CD4-positive, alpha-beta memory T cell (primary cell): ENCODE measurements at places on chromosomes 7 and 10. TPM values are rescaled to one million over a fixed set of nuclear protein-coding genes. Genes with fewer than 3 reads are reported as not detected.

Gene PPP1R3A
- not detected for total RNA-seq

Gene HMX2
- not detected for total RNA-seq

DNA sequence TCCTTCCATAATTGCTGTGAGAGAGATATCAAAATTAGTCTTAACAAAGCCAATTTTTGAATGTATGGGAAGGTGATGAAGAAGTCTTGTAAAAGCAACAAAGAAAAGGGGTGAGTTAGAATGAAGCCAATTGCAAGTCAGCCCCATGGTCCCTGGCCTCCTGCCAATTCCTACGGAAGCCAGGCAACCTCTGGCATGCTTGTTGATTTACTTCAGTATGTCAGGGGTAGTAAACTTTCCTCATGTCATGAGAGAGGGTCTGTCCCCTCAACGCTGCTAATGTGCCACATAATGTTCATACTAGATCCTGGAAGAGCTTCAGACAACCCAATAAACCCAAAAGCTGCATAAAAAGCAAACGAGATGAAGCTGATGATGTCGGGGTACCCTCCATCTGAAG, 159.1 kb upstream of the YAE1 start:
- no peak for DNase-seq
- H3K4me3 ChIP-seq, result no peak overlapping the region
- no peak overlapping the region for H3K27ac ChIP-seq
- no peaks in the 10 kb centered on the region for H3K27me3 ChIP-seq
- H3K4me1 ChIP-seq, result no peaks in the 10 kb centered on the region

DNA sequence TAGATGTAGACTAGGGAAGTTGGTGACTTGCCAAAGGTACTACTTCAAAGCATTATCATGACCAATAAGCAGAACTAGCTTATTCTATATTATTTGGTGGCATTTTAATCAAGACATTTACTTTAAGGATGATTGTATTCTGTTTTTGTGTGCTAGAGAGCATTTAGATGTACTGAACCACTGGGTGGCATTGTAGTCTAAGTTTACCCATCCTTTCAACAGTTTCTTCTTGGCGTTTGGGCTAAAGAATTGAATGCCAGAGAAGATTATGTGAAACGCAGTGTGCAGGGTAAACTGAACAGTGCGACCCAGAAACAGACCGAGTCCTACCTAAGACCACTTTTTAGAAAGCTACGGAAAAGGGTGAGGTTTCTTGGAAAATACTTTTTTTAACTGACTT, 26.8 kb downstream of the PRPF18 start:
- H3K4me3 ChIP-seq, result no peak overlapping the region
- no peaks in the 10 kb centered on the region for H3K4me1 ChIP-seq
- no peak for DNase-seq
- H3K27me3 ChIP-seq, result no peaks in the 10 kb centered on the region

DNA sequence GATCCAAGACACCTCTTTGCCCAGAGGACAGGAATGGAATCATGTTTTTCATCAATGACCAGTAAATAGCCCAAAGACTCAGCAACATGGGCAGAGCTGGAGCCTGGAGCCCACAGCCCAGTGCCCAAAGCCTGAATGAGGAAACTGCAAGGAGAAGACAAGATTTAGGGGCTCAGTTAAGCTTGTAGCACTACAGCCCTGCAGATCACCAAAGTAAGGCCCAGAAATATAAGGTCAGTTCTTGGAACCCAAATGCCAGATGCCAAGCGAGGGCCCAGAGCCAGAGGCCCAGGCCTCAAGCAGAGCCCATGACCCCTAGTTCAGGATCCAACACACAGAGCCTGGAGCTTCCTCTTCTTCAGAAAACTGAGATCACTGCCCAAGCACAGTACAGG, 32.4 kb downstream of the MBL2 start:
- no peaks in the 10 kb centered on the region for H3K27me3 ChIP-seq
- no peaks in the 10 kb centered on the region for H3K4me1 ChIP-seq
- no peak overlapping the region for H3K4me3 ChIP-seq
- H3K36me3 ChIP-seq, result no peaks in the 10 kb centered on the region

Gene ATAD1
- total RNA-seq, result 52.0 TPM

Gene HOXA7
- total RNA-seq, result not detected

DNA sequence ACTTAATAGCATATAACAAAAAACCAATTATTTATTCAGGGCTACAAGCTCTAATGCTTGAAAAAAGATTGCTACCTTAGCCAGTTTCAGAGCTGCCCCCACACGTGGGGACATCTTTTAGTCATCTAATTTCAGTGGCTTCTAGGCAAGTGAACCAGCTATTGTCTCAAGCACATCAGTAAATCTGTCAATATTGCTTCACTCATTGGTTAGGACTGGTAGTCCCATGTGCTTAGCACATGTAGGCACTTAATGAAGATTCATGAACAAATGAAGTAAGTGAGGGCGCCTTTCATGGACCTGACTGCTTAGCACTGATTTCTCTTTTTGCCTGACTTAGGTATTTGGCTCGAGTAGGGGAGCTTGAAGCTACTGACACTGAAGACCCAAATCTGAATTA, 19.6 kb downstream of the ENTPD7 start:
- H3K27ac ChIP-seq, result no peak overlapping the region
- no peaks in the 10 kb centered on the region for H3K36me3 ChIP-seq
- H3K4me1 ChIP-seq, result no peaks in the 10 kb centered on the region
- DNase-seq, result no peak

Gene DNAJC12
- total RNA-seq, result not detected

DNA sequence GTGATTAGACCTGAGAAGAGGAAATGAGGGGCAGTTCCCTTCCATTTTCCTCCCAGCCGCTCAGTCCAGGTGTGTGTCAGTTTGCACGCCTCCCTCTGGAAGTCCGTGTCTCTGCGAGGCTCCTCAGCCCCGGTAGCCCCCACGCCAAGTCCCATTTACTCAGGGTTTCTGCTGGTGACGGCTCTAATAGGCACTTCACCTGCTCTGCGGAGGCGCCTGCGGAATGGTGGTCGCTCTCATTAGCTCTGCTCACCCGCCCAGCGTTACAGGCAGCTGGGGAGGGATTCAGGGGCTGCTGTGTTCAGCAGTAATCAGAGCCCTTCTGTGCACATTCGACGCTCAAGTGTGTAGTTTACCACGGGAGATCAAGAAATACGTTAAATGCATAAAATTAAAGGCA, 179.9 kb downstream of the MGMT start:
- no peaks in the 10 kb centered on the region for H3K36me3 ChIP-seq
- H3K4me1 ChIP-seq, result no peaks in the 10 kb centered on the region
- DNase-seq, result no peak
- no peak overlapping the region for H3K4me3 ChIP-seq
- H3K27me3 ChIP-seq, result no peaks in the 10 kb centered on the region

DNA sequence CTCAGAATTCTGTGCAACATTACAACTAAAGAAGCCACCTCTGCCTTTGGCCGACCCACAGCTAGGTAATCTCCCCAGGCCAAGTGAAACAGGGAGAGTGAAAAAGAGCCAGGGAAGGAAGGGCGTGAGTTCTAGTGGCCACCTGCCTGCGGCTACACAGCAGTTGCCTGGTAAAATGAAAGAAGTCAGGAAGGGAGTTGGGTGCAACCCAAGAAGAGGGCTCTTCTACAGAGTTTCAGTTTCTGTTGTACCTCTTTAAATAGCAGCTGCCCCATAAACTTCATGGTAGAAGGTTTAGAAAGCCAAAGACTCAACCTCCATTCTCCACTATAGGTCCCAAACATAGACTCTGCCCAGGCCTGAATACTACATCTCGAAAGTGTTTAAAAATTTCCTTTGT, 76.2 kb upstream of the TMEM168 start:
- no peak for DNase-seq
- H3K27me3 ChIP-seq, result no peaks in the 10 kb centered on the region
- H3K4me3 ChIP-seq, result no peak overlapping the region

Gene RAMP3
- total RNA-seq, result not detected

Gene CLDN12
- total RNA-seq, result 6.1 TPM

Gene C10orf62
- not detected for total RNA-seq

DNA sequence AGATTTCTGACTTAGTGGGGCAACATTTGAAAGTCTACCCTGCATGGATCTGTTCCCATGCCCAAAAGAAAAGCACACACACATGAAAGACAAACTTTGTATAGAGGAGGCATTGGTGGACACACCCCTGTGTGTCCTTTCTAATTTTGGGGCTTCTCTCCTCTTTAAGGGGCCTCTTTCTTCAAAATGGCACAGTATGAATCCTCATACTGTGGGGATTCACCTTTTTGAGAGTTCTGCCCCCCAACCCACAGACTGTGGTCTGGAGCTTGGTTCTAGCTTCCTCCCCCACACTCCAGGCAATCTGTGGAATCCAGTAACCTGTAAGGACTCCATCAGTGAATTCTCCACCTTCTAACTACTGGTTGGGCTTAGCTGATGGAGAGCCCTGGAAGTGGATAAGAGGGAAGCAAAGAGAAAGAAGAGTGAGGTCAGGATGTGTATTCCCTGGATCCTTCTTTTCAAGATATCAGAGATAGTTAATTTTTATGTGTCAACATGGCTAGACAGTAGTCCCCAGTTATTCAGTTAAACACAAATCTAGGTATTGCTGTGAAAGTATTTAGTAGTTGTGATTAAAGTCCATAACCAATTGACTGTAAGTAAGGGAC, 32.4 kb upstream of the CDK6 start:
- DNase-seq, result no peak
- H3K36me3 ChIP-seq, result no peaks in the 10 kb centered on the region
- H3K27me3 ChIP-seq, result no peaks in the 10 kb centered on the region
- H3K27ac ChIP-seq, result no peak overlapping the region
- H3K4me3 ChIP-seq, result no peak overlapping the region

DNA sequence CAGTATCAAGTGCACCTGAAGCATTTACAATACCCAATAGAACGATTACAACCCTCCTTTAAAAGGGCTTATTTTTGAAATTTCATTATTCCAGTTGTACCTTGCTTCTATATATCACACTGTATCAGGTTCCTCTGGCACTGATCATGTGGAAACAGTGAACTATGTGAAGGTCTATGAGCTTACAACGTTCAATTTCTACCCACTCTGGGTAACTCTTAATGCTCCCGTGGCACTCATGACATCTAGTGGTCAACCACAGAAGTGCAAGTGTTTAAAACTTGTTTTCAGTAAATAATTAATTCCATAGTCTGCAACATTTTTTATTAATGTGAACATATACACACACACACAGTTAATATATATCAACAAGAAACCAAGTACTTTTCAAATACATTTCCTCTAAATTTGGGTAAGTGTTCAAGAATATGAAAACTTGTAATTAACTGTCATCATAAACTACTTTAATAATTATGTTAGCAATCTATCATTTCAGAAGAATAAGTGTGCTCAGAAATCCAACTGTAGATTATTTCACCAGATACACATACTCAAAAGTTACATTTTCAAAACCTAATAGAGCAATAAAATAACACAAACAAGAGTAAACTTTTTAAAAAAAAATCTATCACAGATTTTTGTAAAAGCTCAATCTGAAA, 61.0 kb downstream of the MPP7 start:
- H3K27ac ChIP-seq, result no peak overlapping the region
- H3K4me1 ChIP-seq, result peaks cover 14% of the 10 kb centered on the region
- no peaks in the 10 kb centered on the region for H3K27me3 ChIP-seq
- H3K4me3 ChIP-seq, result no peak overlapping the region

Gene ZNF138
- 14.3 TPM for total RNA-seq

DNA sequence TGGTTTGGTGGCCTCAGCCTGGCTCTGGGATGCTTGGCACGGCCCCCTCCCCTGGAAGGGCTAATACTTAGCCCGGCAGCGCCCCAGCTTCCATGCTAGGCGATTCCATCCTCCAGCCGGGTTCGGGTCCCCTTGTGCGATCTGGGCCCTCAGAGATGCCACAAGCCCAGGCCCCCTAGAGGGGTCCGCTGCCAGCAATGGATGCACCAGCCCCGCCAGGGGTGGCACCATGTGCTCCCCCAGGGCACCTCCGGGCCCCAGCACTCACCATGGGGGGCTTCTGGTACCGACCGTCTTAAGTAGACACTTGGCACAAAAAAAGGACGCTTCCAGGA, 125.7 kb upstream of the KCTD7 start:
- peaks cover 6% of the 10 kb centered on the region for H3K4me1 ChIP-seq
- H3K27ac ChIP-seq, result no peak overlapping the region
- no peaks in the 10 kb centered on the region for H3K36me3 ChIP-seq
- H3K4me3 ChIP-seq, result no peak overlapping the region
- no peak for DNase-seq

DNA sequence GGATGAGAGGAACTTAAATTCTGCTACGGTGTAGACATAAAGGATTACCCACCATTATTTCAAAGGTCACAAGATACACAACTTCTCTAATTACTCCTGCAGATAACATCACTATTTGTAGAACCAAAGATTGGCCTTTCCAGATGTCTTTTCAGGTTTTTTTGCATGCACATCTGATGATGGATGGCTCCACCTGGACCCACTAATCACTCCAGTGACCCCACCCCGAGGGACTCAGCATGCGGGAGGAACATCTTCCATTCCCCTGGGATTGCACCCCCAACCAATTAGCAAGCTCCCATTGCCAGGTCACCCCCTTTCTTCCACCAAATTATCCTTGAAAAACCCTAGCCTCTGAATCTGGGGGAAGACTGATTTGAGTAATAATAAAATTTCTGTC, 608.9 kb downstream of the CNTNAP2 start:
- no peaks in the 10 kb centered on the region for H3K4me1 ChIP-seq
- H3K4me3 ChIP-seq, result no peak overlapping the region
- no peak overlapping the region for H3K27ac ChIP-seq
- H3K27me3 ChIP-seq, result no peaks in the 10 kb centered on the region

- H3K27ac ChIP-seq, result no peak overlapping the region
- no peak for DNase-seq
- no peak overlapping the region for H3K4me3 ChIP-seq
- no peaks in the 10 kb centered on the region for H3K36me3 ChIP-seq
These were observed 32.6 kb downstream of the PWWP2B start for GRCh38 chr10:132429281-132430230.

DNA sequence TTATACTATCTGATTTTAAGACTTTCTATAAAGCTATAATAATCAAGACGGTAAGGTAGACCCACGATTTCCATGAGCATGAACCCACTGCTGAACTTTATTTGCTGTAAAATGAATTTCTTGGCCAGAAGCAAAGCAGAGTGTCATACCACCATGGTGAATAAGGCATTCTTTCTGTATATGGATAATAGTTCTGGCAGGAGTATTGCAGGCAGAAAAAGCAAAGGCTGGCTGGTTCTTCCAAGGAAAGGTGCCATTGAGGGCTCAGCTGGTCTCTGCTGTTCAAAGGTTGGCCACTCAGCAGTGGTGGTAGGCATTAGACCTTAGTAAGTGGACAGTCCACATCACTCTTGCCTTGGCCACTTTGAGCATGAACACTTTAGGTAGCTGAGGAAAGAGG, 104.1 kb upstream of the KCNMA1 start:
- H3K36me3 ChIP-seq, result no peaks in the 10 kb centered on the region
- H3K27me3 ChIP-seq, result no peaks in the 10 kb centered on the region
- H3K4me1 ChIP-seq, result no peaks in the 10 kb centered on the region
- no peak overlapping the region for H3K27ac ChIP-seq
- no peak overlapping the region for H3K4me3 ChIP-seq

DNA sequence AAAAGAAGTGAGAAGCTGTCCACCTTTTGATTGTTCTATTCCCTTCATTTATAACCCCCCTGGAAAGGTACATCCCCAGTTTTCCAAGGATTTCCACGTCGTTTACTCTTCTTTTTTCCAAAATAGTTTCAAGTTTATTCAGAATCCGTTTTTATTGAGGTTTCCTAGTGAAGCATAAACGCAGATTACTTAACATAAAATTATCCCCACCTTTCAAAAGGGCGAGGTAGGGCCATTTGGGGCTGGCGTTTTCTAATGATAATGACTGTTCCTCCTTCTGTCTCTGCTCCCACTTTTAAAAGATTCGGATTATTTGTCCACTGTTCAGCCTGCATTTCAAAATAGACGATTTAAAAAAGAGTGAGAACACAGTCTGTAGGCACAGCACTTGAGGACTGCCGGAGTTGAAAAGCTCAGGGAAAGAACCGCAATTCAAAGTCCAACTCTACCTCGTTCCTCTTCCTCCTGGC, 165.2 kb upstream of the PPP1R3A start:
- DNase-seq, result no peak
- no peaks in the 10 kb centered on the region for H3K36me3 ChIP-seq
- H3K4me1 ChIP-seq, result peaks cover 48% of the 10 kb centered on the region
- H3K27me3 ChIP-seq, result peaks cover 41% of the 10 kb centered on the region
- H3K4me3 ChIP-seq, result no peak overlapping the region
- H3K27ac ChIP-seq, result no peak overlapping the region
